ENCODE measurements at places on chromosomes 5 and 9. TPM values are rescaled to one million over a fixed set of nuclear protein-coding genes. Genes with fewer than 3 reads are reported as not detected.

The AJM1 gene
- 12.2 TPM for total RNA-seq

DNA sequence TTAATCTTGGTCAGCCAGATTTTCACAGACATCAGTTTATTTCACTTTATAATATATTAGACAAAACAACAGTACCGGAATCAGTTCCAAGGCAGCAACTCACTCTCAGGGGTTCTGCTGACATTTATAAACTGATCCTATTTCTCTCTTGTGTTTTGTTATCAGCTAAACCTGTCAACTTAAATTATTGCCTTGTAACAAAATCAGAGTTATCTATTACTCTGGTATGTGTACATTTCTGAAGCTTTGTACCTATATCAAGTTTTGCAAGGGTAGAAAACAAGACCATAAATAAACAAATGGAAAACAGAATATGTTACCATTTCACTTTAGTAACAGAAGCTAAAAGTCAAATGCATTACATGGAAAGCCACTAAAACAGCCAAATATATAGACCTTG is 122.1 kb downstream of the SIL1 start:
- no peak overlapping the region for H3K4me3 ChIP-seq
- H3K27me3 ChIP-seq: no peaks in the 10 kb centered on the region
- no peaks in the 10 kb centered on the region for H3K36me3 ChIP-seq

DNA sequence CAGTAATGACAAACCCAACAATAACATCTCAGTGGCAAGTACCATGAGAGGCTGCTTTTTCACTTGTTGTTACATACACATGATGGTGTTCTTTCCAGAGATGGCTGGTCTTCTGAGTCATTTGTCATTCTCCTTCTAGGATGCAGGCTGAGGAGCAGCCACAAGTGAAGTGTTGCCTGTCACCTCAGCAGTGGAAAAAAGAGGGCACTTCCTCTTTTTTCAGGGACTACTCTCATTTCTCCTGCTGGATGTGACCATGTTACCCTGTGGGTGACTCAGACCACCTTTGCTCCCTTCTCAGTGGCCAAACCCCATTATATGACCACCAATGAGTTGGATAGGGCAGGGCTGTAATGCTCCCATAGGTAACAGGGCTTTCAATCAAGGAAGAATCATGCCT is 587.0 kb upstream of the ADAMTS16 start:
- H3K4me3 ChIP-seq: no peak overlapping the region
- DNase-seq: no peak
- no peak overlapping the region for H3K27ac ChIP-seq
- no peaks in the 10 kb centered on the region for H3K27me3 ChIP-seq
- H3K36me3 ChIP-seq: no peaks in the 10 kb centered on the region
- H3K4me1 ChIP-seq: peaks cover 12% of the 10 kb centered on the region

The SLCO6A1 gene
- not detected for total RNA-seq

The SLC45A2 gene
- total RNA-seq: 0.85 TPM

DNA sequence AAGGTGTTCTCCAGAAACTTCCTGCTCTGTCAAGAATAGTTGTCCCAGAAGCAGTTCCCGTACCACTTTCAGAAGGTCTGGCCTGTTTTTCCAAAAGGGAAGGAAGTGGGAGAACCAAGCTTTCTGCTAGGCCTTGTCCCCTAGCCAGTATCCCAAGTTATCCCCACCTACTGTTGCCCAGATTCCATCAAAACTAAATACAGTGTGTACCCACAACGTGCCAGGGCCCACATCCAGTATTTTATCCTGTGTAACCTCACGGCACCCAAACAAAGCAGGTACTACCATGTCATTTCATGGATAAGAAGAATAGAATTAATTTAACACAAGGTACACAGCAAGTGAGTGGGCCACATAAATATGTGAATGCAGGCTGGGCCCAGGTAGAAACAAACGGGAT is 126.2 kb downstream of the CDK5RAP2 start:
- no peak overlapping the region for H3K4me3 ChIP-seq
- peaks cover 2% of the 10 kb centered on the region for H3K36me3 ChIP-seq
- H3K4me1 ChIP-seq: no peaks in the 10 kb centered on the region
- no peak for DNase-seq

- H3K4me3 ChIP-seq: no peak overlapping the region
- peak; percentile 28 for DNase-seq
- no peaks in the 10 kb centered on the region for H3K27me3 ChIP-seq
- H3K36me3 ChIP-seq: no peaks in the 10 kb centered on the region
Observed at GRCh38 chr5:672329-673160, 20.6 kb downstream of the TPPP start.

The OR1Q1 gene
- total RNA-seq: not detected

DNA sequence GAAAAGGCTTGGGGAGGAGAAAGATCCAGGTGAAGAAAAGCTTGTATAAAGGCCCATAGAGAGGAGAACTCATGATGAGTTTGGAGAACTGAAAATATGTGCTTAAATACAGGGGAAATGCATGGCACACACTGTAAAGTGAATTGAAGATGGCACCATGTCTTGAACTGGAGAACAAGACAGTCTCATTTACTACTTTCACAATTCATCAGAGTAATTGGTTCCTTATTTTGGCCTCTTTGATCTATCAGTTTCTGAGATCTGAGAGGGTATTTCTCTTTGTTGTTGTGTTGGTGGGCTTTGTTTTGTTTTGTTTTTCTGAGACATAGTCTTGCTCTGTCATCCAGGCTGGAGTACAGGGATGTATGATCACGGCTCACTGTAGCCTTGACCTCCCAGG is 98.2 kb downstream of the CEMIP2 start:
- H3K27ac ChIP-seq: no peak overlapping the region
- no peak overlapping the region for H3K4me3 ChIP-seq
- no peaks in the 10 kb centered on the region for H3K4me1 ChIP-seq

The ADAMTSL1 gene
- 63.0 TPM for total RNA-seq

DNA sequence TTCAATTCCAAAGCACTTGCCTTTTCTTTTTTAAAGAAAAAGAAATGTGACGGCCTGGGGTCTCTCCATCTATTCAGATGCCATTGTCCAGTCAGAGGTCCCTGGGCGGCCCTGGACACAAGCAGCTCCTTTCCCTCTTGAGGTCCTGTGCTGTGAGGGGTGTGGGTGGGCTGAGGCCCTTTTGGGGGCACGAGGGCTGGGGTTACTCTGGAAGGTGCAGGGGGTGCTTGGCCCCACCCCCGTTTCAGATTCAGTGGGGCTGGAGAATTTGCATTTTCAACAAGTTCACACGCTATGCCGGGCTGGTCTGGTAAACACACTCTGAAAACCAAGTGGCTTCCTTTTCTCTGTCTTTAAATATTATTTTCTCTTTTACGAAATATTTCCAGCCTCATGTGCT is 91.4 kb upstream of the PHYKPL start:
- no peaks in the 10 kb centered on the region for H3K27me3 ChIP-seq
- H3K36me3 ChIP-seq: no peaks in the 10 kb centered on the region
- no peak for DNase-seq
- no peak overlapping the region for H3K27ac ChIP-seq
- H3K4me3 ChIP-seq: no peak overlapping the region

- H3K4me3 ChIP-seq: no peak overlapping the region
- no peaks in the 10 kb centered on the region for H3K36me3 ChIP-seq
- no peaks in the 10 kb centered on the region for H3K4me1 ChIP-seq
- no peak overlapping the region for H3K27ac ChIP-seq
- no peaks in the 10 kb centered on the region for H3K27me3 ChIP-seq
Observed at GRCh38 chr9:5850724-5851122, 17.8 kb upstream of the ERMP1 start.

- H3K27me3 ChIP-seq: no peaks in the 10 kb centered on the region
- H3K4me3 ChIP-seq: no peak overlapping the region
- H3K4me1 ChIP-seq: no peaks in the 10 kb centered on the region
Observed at GRCh38 chr5:149089796-149090195, 26.9 kb upstream of the SH3TC2 start.

- H3K27me3 ChIP-seq: no peaks in the 10 kb centered on the region
- peak overlapping the region; percentile 79 for H3K4me3 ChIP-seq
- H3K4me1 ChIP-seq: peaks cover 20% of the 10 kb centered on the region
- no peak for DNase-seq
Observed at GRCh38 chr5:138338411-138339090, 485 bp downstream of the FAM53C start.

- H3K4me1 ChIP-seq: no peaks in the 10 kb centered on the region
- no peaks in the 10 kb centered on the region for H3K36me3 ChIP-seq
- DNase-seq: peak; percentile 93
- H3K4me3 ChIP-seq: no peak overlapping the region
- H3K27me3 ChIP-seq: no peaks in the 10 kb centered on the region
- H3K27ac ChIP-seq: no peak overlapping the region
Observed at GRCh38 chr9:72577212-72577753, 55.9 kb downstream of the TMC1 start.

GRCh38 chr9:93096131-93096802 is at the start of gene CARD19:
CARD19 (plus strand) TSS chr9:93096217; CDS start chr9:93096346, 129 bp downstream.
- no peaks in the 10 kb centered on the region for H3K36me3 ChIP-seq
- H3K27me3 ChIP-seq: no peaks in the 10 kb centered on the region
- DNase-seq: peak; percentile 27
- peak within 1 kb of the TSS; percentile 89 for H3K27ac ChIP-seq

DNA sequence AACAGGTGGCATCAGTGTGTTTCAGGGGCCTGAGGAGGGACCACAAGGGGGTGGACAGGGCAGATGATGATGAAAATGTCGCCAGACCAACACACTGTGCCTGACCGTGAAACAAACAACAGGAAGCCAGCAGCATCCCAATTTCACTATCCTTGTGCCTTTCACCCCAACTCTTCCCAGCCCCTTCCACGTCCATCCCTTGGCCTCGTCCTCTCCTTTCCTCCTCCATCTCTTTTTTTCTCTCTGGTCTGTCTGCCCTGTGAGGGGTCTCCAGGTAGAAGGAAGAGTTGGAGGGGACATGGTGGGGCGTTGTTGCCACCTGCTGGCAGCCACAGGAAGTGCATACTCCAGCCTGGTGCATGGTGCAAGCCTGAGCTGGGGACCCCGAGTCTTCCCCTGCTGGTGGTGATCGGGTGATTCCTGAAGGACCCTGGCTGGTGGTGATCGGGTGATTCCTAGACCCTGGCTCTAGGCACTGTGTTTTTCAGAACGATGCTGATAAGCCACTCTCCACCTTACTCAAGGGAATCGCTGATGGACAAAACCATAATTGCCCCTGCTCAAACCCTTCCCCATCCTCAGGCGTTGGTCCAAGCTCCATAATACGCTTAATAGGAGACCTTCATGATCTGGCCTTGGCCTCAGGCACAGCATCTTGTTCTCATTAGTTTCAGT is 21.7 kb upstream of the NSD1 start:
- DNase-seq: peak; percentile 70
- no peak overlapping the region for H3K27ac ChIP-seq
- no peak overlapping the region for H3K4me3 ChIP-seq
- H3K36me3 ChIP-seq: no peaks in the 10 kb centered on the region
- H3K27me3 ChIP-seq: peaks cover 4% of the 10 kb centered on the region

DNA sequence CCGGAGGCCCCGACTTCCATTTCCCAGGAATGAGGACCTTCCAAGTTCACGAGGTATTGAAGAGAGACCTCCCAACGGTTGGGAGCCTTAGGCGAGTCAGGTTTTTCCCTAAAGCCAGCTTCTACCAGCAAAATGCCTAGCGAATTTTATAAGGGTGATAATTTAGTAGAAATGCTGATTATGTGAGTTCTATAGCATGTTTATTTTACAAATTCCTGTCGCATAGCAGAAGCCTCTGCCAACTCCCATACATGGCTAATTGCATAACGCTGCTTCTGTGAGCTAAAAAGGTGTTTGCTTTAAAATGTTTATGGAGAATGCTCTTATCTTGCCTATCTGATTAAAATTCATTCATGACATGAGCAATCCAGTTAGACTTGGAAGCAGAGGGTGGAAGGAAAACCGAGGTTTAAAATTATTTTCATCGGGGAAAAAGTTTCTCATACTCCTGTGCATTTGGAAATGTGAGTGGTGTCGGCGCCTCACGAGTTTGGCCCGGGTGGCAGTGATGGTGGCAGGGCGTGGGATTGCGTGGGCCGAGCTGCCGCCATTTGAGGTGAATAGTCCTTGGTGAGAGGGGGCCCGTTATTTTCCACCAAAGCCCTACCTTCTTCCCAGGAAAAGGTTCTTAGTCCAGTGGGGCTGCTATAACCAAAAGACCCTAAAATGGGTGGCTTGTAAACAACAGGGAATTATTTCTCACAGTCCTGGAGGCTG is 104.4 kb upstream of the FCN2 start:
- DNase-seq: no peak
- H3K4me3 ChIP-seq: no peak overlapping the region
- no peak overlapping the region for H3K27ac ChIP-seq
- no peaks in the 10 kb centered on the region for H3K4me1 ChIP-seq
- H3K36me3 ChIP-seq: no peaks in the 10 kb centered on the region

The ANKRD34B gene
- not detected for total RNA-seq

GRCh38 chr5:64872044-64872443 is 103.3 kb downstream of the CWC27 start:
- H3K4me3 ChIP-seq: no peak overlapping the region
- no peaks in the 10 kb centered on the region for H3K36me3 ChIP-seq
- no peaks in the 10 kb centered on the region for H3K27me3 ChIP-seq
- no peak for DNase-seq
- no peak overlapping the region for H3K27ac ChIP-seq

The PLCXD3 gene
- total RNA-seq: 19.3 TPM

The PCDHA9 gene
- total RNA-seq: 1.6 TPM

DNA sequence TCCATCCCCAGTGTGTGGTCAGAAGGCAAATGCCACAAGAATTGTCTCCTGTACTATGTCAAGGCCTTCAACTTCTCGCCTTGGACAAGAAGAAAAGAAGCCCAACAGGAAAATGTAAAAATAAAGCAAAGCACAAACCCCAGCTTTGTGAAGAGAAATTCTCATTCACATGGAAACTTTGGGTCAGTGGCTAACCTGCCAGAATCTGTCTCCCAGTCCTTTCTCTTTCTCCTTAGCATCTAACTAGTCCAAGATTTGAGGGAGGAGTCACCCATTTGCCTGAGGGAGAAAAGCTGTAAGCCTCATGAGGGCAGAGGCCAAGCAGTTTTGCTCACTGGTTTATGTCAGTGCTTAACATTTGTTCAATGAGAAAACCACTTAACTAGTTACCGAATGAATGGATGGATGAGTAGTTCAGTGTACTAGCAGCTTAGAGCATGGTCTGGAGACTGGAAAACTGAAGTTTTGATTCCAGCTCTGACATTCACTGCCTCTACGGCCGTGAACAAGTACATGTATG is 36.0 kb downstream of the ADAM19 start:
- no peak overlapping the region for H3K27ac ChIP-seq
- peaks cover 2% of the 10 kb centered on the region for H3K36me3 ChIP-seq
- DNase-seq: no peak
- no peaks in the 10 kb centered on the region for H3K4me1 ChIP-seq
- no peak overlapping the region for H3K4me3 ChIP-seq

DNA sequence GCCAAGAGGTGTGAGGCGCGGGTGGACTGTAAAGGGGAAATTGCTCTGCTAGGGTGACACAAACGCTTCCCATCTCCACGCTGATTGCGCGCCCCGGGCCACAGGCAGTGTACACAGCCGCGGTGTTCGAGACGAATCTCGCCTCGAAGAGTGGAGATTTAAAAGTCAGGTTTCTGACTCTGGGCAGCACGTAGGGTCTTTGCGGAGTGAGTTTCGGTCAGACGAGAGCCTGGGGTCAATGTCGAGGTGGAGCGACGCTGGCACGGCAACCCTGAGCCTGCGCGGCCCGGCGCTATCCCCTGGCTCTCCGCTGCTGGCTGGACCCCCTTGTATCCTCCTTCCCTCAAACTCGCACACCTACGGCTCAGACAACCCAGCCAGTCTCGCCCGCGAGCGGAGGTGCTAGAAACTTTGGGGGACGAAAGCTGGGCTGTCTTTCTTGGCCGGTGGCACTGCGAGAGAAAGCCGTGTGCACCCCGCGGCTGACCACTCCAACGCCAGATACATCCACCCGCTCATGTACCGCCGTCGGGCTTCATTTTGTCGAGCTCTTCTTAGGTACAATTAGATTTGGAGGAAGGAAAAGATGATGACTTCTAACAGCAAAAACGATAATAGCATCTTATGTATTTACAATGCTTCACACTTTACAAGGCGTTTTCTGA is 5.4 kb upstream of the FOXB2 start:
- peaks cover 94% of the 10 kb centered on the region for H3K27me3 ChIP-seq
- H3K4me1 ChIP-seq: peaks cover 10% of the 10 kb centered on the region
- H3K27ac ChIP-seq: no peak overlapping the region
- no peak for DNase-seq
- no peak overlapping the region for H3K4me3 ChIP-seq
- H3K36me3 ChIP-seq: no peaks in the 10 kb centered on the region
